ENCODE measurements at places on chromosomes 1 and 21.

GRCh38 chr1:8145545-8146202 is 119.6 kb upstream of the ERRFI1 start:
- H3K27me3 ChIP-seq = no peaks in the 10 kb centered on the region
- no peaks in the 10 kb centered on the region for H3K36me3 ChIP-seq
- H3K4me3 ChIP-seq = no peak overlapping the region
- peak; percentile 74 for DNase-seq

DNA sequence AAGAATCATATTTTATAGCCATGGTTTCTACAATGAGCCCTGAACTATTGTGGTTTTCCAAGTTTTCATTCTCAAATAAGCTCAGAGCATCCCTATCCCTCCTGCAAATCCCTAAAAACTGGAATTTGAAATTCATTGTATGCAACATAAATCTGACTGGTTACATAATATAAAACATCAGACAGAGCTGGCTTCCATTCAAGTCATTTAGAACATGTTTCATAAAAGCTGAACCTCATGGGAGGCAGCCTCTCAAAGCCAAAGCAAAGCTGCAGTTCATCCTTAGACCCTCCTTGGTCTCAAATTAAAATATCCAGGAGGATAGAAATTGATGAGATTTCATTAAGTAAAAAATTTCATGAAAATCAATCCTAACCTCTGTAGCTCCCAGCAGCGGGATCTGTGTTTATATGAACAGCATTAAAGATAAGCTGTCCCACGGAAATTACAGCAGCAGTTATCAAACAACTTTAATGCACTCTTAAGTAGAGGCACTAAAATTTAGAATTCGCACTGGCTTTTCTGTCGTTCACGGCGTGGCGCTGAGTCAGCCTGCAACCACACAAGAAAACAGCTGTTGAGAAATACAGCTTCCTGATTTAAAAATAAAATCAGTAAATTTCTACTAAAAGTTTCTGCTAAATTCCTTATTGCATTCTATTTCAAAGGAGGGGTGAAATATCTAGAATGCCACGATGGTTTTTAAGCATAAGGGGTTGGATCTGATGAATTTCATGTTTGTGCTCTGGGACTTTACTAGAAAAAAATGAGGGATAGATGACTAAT is 99.9 kb upstream of the TIAM1 start:
- no peak overlapping the region for H3K4me3 ChIP-seq
- H3K4me1 ChIP-seq = no peaks in the 10 kb centered on the region
- no peaks in the 10 kb centered on the region for H3K36me3 ChIP-seq
- H3K27ac ChIP-seq = no peak overlapping the region
- no peaks in the 10 kb centered on the region for H3K27me3 ChIP-seq
- DNase-seq = no peak

DNA sequence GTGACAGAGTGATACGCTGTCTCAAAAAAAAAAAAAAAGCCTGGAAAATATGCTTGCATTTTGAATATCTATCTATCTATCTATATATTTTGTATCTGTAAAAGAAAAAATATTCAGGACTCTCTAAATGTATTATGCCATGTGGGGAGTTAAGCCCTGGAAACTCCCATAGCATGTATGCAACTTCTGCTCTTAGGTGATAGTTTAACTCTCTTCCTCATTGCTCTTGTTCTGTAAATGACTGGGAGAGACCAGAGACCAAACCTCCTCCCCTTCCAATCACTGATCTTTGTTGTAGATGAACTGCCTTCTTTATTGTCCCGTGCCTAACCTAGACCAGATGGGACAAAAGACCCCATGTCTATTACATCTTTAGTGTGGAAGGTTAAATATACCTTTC is 37.6 kb upstream of the CAMTA1 start:
- no peak overlapping the region for H3K4me3 ChIP-seq
- no peak overlapping the region for H3K27ac ChIP-seq
- H3K27me3 ChIP-seq = peaks cover 21% of the 10 kb centered on the region
- H3K36me3 ChIP-seq = no peaks in the 10 kb centered on the region

GRCh38 chr1:35559317-35559944 is 1.8 kb downstream of the NCDN start:
- peaks cover 36% of the 10 kb centered on the region for H3K4me1 ChIP-seq
- no peaks in the 10 kb centered on the region for H3K27me3 ChIP-seq
- no peak overlapping the region for H3K4me3 ChIP-seq
- no peak overlapping the region for H3K27ac ChIP-seq
- H3K36me3 ChIP-seq = peaks cover 8% of the 10 kb centered on the region

DNA sequence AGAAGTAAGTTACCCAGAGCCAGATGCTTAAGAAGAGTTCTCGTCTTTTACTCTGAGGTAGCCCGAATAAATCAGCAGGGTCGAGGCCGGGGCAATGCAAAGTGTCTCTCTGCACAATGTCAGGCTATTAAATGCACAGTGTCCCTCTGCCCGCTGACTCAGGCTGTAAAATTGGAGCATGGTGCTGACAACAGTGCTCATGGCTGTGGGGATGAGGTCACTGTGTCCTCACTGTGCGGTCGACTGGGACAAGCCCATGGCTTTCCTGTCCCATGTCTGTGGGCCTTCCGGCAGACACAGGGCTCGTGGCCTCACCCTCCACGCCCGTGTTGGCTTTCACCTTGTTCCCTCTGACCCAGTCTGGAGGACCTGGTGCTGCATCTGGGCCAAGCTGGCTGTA is 14.6 kb upstream of the SLC2A1 start:
- peak; percentile 47 for DNase-seq
- H3K4me3 ChIP-seq = no peak overlapping the region
- no peaks in the 10 kb centered on the region for H3K27me3 ChIP-seq
- no peaks in the 10 kb centered on the region for H3K36me3 ChIP-seq

GRCh38 chr1:59978026-59978425 is 51.5 kb upstream of the CYP2J2 start:
- H3K36me3 ChIP-seq = no peaks in the 10 kb centered on the region
- H3K4me3 ChIP-seq = no peak overlapping the region
- DNase-seq = no peak
- H3K27me3 ChIP-seq = peaks cover 5% of the 10 kb centered on the region

DNA sequence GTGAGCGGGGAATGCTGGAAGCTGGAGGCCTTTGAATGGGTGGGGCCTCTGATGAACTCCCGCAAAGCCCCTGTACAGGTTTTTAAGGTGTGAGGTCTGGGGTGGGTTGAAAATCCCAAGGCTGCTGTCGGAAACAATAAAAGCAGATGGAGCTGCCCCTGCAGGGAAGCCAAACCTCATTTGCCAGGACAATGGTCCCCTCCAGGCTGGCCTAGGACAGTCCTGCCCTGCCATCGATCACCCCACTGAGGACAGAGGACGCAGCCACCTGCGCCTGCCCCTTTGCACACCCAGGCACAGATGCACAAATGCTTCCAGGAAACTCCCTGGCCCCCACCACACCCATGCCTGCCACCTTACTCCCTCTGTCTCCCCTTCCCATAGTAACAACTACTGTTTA is 4.4 kb downstream of the DRAXIN start:
- no peak overlapping the region for H3K27ac ChIP-seq
- DNase-seq = no peak
- H3K36me3 ChIP-seq = no peaks in the 10 kb centered on the region
- H3K4me3 ChIP-seq = no peak overlapping the region
- H3K4me1 ChIP-seq = peaks cover 20% of the 10 kb centered on the region
- peaks cover 19% of the 10 kb centered on the region for H3K27me3 ChIP-seq

DNA sequence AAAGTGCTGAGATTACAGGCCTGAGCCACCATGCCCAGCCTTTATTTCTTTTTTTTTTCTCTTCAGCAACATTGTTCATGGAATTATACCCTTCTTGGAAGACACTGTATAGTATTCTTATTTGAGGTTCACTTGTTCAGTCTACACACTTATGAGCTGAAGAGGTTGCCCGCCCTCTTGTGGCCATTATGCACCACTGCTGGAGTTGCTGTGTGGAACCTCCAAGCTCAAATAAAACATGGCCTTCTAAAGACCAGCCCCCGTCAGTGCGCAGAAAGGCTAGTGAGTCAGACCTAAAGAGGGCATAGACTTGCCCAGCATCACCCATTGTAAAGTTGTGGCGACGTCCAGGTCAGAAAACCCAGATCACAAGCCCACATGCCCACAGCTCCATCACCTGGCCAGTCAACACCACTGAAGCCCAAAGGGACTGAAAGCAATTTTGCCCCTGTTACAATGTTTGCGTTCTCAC is 20.4 kb downstream of the LURAP1 start:
- H3K27ac ChIP-seq = no peak overlapping the region
- no peaks in the 10 kb centered on the region for H3K36me3 ChIP-seq

DNA sequence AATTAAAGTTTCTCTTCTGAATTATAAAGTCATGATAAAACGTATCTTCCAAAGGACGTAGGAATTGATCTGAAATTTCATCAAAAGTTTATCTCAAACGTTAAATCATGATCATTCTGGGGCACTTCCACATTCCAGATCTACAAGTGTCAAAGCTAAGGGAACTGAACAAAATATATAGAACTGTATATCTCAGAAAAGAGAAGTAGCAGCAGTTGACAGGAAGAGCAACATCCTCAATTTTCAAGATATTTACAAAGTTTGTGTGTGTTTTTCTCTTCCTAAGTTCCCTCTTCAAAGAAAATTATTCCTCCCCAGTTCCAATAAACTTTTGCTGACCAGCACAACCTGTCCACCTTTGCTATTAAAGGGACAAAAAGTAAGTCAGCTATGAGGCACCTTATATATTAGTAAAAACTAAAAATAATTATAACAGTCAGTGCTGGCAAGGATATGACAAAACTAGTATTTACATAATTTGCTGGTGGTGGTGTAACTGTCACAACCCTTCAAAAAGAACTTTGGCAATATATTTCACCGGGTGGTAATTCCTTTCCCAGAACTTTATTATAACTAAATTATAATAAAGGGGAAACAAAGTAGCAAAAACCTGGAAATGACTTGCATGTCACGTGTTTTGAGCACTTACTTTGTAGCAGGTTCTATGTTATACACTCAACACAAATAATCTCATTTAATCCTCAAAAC is 38.5 kb upstream of the EYA3 start:
- no peak for DNase-seq
- H3K36me3 ChIP-seq = no peaks in the 10 kb centered on the region
- H3K27ac ChIP-seq = no peak overlapping the region
- peaks cover 16% of the 10 kb centered on the region for H3K4me1 ChIP-seq

- H3K27me3 ChIP-seq = no peaks in the 10 kb centered on the region
- no peak for DNase-seq
- no peaks in the 10 kb centered on the region for H3K36me3 ChIP-seq
- no peak overlapping the region for H3K27ac ChIP-seq
Observed at GRCh38 chr21:28250946-28251345, 741.7 kb downstream of the LTN1 start.

- H3K4me1 ChIP-seq = peaks cover 7% of the 10 kb centered on the region
- no peak overlapping the region for H3K4me3 ChIP-seq
- H3K27ac ChIP-seq = no peak overlapping the region
- H3K36me3 ChIP-seq = no peaks in the 10 kb centered on the region
- H3K27me3 ChIP-seq = no peaks in the 10 kb centered on the region
Observed at GRCh38 chr1:28917757-28918118, 3.4 kb downstream of the EPB41 start.

- H3K4me1 ChIP-seq = no peaks in the 10 kb centered on the region
- DNase-seq = no peak
- no peak overlapping the region for H3K27ac ChIP-seq
- H3K27me3 ChIP-seq = peaks cover 5% of the 10 kb centered on the region
- H3K4me3 ChIP-seq = no peak overlapping the region
Observed at GRCh38 chr1:24865168-24865567, 64.9 kb downstream of the RUNX3 start.

GRCh38 chr1:236122176-236122575 is 20.2 kb upstream of the GPR137B start:
- H3K27ac ChIP-seq = no peak overlapping the region
- no peak overlapping the region for H3K4me3 ChIP-seq
- no peak for DNase-seq
- no peaks in the 10 kb centered on the region for H3K4me1 ChIP-seq
- H3K36me3 ChIP-seq = no peaks in the 10 kb centered on the region
- H3K27me3 ChIP-seq = no peaks in the 10 kb centered on the region

DNA sequence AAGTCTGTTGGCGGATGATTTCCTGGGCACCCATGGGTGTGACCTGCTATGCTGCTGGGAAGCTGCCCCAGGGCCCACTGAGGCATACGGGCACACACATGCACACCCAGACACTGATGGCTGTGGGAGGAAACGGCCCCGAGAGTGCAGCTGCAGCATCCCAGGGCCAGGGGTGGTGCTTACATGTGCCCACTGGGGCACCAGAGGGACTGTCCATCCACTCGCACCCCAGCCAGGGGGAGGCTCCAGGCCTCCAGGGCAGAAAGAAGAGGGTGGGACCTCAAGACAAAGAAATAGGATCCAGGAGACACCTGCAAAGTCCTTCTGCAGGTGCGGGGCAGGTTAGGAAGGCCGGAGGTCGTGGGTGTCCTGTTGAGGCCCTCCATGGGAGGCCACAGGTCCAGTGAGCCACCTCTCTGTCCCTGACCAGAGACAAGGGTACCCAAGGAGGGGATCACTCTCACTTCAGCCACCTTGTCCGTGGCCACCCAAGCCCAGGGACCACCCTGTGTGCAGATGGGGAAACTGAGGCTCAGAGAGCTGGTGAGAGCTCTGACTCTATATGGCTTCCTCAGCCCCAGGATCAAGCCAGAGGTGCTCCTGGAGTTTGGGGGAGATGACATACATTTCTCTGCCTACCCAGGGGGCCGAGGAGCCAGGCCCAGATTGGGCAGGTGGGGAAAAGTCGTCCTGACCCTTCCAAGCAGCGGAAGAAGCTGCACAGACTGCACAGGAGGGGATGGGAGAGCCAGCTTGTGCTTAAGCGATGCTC is 57.1 kb downstream of the WNT9A start:
- H3K4me1 ChIP-seq = peaks cover 6% of the 10 kb centered on the region
- H3K27ac ChIP-seq = no peak overlapping the region
- H3K4me3 ChIP-seq = no peak overlapping the region
- no peaks in the 10 kb centered on the region for H3K36me3 ChIP-seq
- H3K27me3 ChIP-seq = no peaks in the 10 kb centered on the region

- no peaks in the 10 kb centered on the region for H3K4me1 ChIP-seq
- no peaks in the 10 kb centered on the region for H3K27me3 ChIP-seq
- H3K4me3 ChIP-seq = no peak overlapping the region
- DNase-seq = no peak
Observed at GRCh38 chr1:6588893-6589520, 9.2 kb downstream of the ZBTB48 start.

GRCh38 chr1:158285756-158286241 is 3.9 kb upstream of the CD1C start:
- H3K4me3 ChIP-seq = no peak overlapping the region
- H3K4me1 ChIP-seq = no peaks in the 10 kb centered on the region
- no peak overlapping the region for H3K27ac ChIP-seq
- no peaks in the 10 kb centered on the region for H3K27me3 ChIP-seq
- no peak for DNase-seq
- no peaks in the 10 kb centered on the region for H3K36me3 ChIP-seq

All from astrocyte (in vitro differentiated cells and primary cell).